Sigmoid colon (tissue), 7 donors: ENCODE measurements at places on chromosomes 7 and 10. TPM values are rescaled to one million over a fixed set of nuclear protein-coding genes. Genes with fewer than 3 reads are reported as not detected.

- no peak for DNase-seq
These were observed 4.0 kb upstream of the CFAP58 start for GRCh38 chr10:104349623-104350126.

- no peak for DNase-seq
These were observed 128.6 kb downstream of the SKIDA1 start for GRCh38 chr10:21396889-21397288.

DNA sequence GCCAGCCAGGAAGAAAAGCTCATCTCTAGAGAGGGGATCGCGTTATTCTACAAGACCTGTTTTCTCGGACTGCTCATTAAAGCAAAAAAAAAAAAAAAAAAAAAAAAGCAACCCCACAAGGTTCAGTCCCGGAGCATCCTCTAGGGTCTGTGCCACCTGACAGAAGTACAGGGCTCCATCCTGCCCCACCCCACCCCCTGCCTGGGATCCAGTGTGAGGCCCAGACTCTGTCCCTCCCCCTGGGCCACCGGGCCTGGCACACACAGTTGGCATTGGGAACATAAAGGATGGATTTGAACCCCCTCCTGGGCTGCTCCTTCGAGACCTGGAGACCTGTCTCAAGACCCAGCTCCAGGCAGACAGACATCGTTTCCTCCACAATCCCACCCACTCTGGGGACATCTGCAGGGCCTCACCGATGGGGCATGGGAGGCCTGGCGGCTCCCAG is 688 bp downstream of the ORAI2 start:
- no peak for DNase-seq

SPDYE18 gene
- 0.71 TPM for total RNA-seq

LIPN gene
- total RNA-seq = not detected

GRCh38 chr7:149456506-149457421 is 4.1 kb downstream of the ZNF777 start:
- DNase-seq = no peak

GRCh38 chr10:87519582-87519981 is 14.9 kb downstream of the MINPP1 start:
- no peak for DNase-seq

CPA2 gene
- total RNA-seq = not detected

DNA sequence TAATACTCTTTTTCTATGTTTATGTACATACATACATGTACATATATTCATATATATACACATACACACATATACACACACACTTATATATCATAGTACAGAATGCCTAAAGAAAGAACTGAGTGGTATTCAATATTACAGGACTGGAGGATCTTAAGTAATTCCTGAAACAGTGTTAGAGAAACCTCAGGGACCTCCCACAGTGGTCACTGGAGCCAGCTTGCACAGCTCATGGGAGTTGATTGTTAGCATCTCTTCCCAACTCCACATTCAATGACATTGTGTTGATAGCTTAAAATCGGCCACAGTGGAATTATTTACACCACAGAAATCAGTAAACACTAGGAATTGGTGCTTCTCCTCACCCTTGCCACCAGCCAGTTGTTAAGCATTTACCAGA is 6.0 kb downstream of the LRRC17 start:
- DNase-seq = no peak

GRCh38 chr10:24503461-24504320 is 220.0 kb downstream of the ARHGAP21 start:
- DNase-seq = no peak

DNA sequence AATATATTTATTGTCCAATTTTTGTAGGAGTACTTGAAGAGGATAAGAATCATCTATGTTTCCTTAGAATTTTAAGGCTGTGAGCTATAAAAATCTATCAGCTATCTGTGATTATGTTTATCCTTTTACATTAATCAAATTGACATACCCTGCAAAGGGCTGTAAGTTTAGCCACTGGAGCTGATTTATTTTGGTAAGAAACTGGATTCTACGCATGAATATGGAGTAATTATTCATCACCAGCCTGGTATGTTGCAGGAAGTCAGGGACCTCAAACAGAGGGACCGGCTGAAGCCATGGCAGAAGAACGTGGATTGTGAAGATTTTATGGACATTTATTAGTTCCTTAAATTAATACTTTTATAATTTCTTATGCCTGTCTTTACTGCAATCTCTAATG is 696.9 kb downstream of the DNAJB9 start:
- no peak for DNase-seq

DNA sequence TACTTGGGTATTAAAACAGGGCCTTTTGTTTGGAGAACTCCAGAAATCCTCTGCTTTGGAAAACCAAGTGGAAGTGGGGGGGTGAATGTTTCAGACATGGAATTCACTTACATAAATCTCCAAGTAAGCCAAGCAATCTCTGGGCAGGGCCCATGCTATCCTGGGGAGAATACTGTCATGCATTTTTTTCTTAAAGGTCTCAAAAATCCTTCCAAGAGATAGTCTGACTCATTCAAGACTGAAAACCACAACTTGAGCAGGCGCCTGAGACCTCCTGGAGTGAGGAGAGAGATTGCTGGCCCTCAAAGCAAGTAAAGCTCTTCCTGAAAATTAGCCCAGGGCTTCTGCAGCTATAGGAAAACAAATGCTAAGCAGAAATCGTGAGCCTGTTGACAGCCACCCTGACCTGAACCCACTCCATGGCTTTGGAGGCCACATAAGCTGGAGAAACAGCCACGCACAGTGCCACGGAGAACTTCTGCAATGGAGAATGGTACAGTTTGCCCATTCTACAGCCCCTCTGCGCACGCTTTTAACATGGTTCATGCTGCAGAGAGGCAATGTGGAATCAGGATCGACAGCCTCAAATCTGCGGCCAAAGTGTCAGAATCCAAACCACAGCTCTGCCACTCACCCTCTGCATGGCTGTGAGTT is 203.1 kb upstream of the AUTS2 start:
- DNase-seq = no peak

EN2 gene
- total RNA-seq = not detected

DNA sequence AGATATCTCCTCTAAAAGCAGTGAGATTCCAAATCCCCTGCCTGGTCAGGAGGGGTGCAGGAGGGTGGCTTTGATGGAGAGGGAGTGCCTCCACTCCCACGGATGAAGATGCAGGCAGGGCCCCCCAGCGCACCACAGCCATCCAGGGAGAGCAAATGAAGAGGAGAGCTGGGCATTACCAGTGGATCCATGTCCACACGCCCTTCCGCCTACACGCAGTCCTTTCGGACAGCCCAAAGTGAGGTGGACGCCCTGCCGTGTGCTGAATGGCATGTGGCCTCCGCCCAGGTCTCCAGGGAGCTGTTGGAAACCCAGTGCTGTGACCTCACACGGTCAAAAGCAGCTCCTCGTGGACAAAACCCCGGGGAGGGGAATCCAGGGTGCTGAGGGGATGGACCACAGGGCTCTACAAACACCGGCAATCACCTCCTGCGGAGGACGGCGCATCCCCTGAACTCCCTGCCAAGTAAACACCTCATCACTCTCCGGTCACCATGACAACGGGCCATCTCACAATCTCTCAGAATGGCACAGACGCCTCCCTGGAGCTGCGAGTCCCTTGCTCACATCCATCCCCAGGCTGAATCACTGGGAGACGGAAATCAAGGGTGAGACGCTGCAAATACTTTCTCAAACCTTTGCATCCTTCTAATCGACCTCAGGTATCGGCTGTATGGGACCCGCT is 35.0 kb upstream of the DNAAF5 start:
- DNase-seq = peak; percentile 54

GRCh38 chr10:85959239-85959638 is 407.4 kb downstream of the GRID1 start:
- no peak for DNase-seq

GRCh38 chr10:7408291-7409044 is 2.4 kb downstream of the SFMBT2 start:
- peak; percentile 81 for DNase-seq

INMT gene
- 5.9 TPM for total RNA-seq

GRCh38 chr10:70791386-70792039 is 6.3 kb upstream of the TBATA start:
- no peak for DNase-seq

- no peak for DNase-seq
These were observed 2.0 kb upstream of the SEMA4G start for GRCh38 chr10:100967332-100967731.

DNA sequence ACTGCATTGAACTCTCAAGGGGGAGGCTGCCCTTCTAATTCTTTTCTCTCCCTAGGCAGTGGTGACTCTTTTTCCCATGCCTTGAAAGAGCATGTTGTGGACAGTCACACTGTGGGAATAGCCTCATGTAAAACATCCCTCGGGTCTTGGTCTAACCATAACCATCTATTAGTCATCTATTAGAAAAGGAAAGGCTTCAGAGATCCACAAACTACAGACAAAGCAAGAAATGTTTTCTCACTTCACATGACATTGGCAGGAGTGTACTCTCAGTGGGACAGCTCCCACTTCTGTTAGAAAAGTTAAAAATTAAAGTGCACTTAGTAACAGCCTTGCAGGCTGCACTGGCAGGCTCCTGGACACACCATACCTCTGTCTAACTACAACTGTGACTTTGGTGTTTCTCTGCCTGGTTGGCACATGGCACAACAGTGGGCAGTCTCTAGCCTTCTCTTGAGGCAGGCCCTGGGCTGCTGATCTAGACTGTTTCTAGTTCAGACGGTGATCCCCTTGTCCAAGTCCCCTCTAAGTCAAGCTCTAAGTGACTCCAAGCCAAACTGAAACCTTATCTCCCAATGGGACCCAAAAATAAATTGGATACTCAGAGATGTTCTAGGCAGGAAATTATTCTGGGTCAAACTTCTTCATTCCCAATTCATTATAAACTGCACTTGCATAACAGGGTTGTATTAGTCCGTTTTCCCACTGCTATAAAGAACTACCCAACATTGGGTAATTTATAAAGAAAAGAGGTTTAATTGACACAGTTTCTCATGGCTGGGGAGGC is 57.9 kb upstream of the ITGB1 start:
- DNase-seq = no peak

DNA sequence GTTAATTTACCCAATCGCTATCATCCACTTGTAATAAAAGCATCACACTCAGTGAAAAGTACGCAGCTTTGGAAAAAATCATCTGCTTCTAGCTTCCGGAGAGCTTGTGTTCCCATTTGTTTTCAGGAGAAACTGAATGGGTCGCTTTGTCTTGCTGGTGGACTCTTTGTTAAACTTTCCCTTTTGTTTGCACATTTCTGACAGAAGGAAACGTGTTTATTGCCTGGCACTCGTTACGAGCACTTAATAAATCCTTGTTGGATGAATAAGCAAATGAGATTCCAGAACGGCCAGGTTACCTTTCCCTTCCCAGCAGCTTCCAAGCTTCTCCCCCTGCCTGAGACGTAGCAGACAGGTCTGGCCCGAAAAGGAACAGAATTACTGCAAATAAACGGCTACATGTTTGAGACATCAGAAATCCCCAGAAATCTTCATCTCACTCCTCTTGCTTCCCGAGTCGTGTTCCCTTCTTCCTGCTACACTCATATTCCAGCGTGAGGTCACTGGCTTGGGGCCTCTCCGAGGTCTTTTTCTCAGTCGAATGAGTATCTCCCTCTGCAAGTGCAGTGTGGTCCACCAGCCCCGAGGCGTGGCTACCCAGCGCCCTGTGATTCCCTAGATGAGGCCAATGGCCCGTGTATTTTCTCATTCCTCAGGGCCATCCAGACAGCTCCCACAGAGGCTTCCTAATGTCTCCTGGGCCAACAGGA is 167.2 kb downstream of the FRMD4A start:
- no peak for DNase-seq
